ENCODE measurements at places on chromosomes 3 and 15.

GRCh38 chr15:48384616-48385015 is 53.4 kb downstream of the DUT start:
- no peak overlapping the region for H3K27ac ChIP-seq
- H3K36me3 ChIP-seq, result no peaks in the 10 kb centered on the region
- DNase-seq, result no peak
- H3K4me1 ChIP-seq, result no peaks in the 10 kb centered on the region

DNA sequence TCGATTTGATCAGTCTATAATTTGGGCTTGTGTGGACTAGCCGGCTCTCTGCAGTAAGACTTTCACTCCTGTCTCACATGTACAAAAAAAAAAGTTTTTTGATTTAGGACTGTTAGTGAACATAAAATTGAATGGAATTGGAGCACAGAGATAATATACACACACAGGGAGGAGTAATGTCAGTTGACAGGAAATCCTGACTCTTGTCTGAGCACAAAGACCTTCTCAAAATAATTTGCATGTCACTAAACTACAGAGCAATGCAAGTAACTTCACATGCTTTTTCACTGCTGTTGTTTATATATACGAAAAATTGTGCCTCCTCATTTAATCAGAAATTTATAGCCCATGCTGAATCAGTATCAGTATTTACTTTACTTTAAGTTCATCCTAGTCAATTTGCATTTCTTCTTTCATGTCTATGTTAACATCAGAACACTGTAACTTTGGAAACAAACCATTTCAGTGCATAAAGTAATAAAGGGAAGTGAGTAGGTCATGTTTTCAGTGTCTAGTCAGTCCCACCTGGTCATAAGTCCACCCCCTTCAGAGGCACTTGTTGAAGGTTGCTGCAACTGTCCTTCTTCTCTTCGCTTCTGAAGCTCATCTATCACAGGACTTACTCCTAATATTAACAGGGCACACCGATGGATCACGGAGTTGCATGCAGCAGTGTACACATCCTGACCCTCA is 115.8 kb downstream of the FBXL22 start:
- H3K4me1 ChIP-seq, result peaks cover 33% of the 10 kb centered on the region
- H3K27me3 ChIP-seq, result no peaks in the 10 kb centered on the region
- H3K36me3 ChIP-seq, result peaks cover 35% of the 10 kb centered on the region
- H3K27ac ChIP-seq, result no peak overlapping the region
- no peak for DNase-seq

DNA sequence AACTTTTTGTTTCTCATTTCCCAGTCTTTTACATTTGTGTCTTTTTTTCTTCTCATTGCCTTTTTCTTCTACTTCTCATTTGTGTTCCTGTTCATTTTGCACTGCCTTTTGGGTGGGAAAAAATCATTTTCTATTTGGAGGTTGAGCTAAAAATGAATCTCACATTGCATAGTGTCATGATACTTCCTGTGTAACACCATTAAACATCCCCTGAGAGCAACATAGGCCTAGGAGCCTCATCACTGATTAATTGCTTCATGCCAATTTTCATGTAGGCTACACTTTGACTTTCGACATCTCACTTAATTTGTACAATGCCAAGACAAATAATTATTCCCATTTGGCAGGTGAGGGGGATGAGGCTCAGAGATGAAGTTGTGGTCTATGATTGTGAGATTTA is 279.2 kb downstream of the EDEM1 start:
- H3K4me1 ChIP-seq, result no peaks in the 10 kb centered on the region
- no peak for DNase-seq
- no peak overlapping the region for H3K27ac ChIP-seq
- no peaks in the 10 kb centered on the region for H3K27me3 ChIP-seq
- H3K4me3 ChIP-seq, result no peak overlapping the region

GRCh38 chr3:81299481-81299880 is 462.0 kb downstream of the GBE1 start:
- no peaks in the 10 kb centered on the region for H3K27me3 ChIP-seq
- H3K27ac ChIP-seq, result no peak overlapping the region
- H3K4me1 ChIP-seq, result no peaks in the 10 kb centered on the region
- DNase-seq, result no peak

GRCh38 chr3:172102123-172102882 is 62.9 kb downstream of the FNDC3B start:
- no peak overlapping the region for H3K4me3 ChIP-seq
- peak; percentile 46 for DNase-seq
- H3K36me3 ChIP-seq, result no peaks in the 10 kb centered on the region
- peaks cover 76% of the 10 kb centered on the region for H3K4me1 ChIP-seq
- H3K27ac ChIP-seq, result peak overlapping the region; percentile 25

DNA sequence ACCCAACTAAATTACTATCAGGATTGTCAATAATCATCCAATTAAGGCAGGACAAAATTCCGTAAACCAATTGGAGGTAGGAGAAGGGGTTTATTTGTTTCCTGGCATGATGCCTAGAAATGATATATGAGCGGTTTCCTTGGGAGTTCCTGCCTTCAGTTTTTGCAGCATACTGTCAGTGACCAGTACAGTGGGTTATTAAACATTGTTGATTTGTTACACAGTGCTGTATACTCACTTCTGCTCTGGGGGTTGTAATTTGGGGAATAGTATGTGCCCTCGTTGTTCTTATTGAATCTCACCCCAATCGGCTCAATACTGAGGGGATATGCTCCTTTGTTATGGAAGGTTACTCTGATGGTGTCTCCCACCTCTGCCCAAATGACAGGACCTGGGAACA is 22.2 kb downstream of the CP start:
- no peaks in the 10 kb centered on the region for H3K4me1 ChIP-seq
- H3K36me3 ChIP-seq, result no peaks in the 10 kb centered on the region
- H3K4me3 ChIP-seq, result no peak overlapping the region
- no peak for DNase-seq
- H3K27ac ChIP-seq, result no peak overlapping the region

- no peaks in the 10 kb centered on the region for H3K27me3 ChIP-seq
- H3K4me3 ChIP-seq, result no peak overlapping the region
- DNase-seq, result no peak
- no peaks in the 10 kb centered on the region for H3K4me1 ChIP-seq
- no peaks in the 10 kb centered on the region for H3K36me3 ChIP-seq
- H3K27ac ChIP-seq, result no peak overlapping the region
Observed at GRCh38 chr15:33785366-33785765, 182.9 kb upstream of the CHRM5 start.

DNA sequence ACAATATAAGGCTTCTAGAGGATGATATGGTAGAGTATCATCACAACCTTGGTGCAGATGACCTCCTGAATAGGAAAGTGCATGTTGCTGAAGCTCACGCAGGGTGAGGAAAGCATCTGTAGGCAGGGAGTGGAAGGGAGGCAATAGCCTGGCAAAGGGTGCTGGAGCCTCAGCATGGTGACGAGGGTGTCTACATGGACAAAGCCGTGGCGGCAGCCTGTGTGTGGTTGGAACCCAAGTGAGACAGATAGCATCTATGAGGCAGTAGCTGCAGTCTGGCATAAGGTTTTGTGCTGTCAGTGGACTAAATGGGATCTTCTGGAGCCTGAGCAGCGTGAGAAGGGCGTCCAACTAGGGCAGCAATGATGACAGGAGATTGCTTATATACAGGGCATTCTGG is 132.5 kb downstream of the DLG1 start:
- no peak overlapping the region for H3K4me3 ChIP-seq

DNA sequence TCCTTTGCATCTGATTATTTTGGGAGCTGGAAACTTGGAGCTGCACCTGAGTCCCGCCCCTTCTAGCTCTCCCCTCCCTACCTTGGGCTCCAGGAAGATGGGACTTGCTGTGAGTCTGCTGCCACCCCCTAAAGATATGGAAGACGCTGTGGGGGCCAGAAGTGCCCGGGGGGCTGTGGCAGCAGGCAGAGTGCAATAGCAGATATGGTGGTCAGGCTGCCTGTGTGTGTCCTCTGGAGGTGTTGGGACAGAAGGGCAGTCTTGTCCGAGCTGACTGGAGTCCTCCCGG is 485 bp downstream of the PAK6 start:
- no peaks in the 10 kb centered on the region for H3K27me3 ChIP-seq
- no peak overlapping the region for H3K27ac ChIP-seq
- no peaks in the 10 kb centered on the region for H3K36me3 ChIP-seq
- no peak overlapping the region for H3K4me3 ChIP-seq

- H3K4me3 ChIP-seq, result no peak overlapping the region
- no peak overlapping the region for H3K27ac ChIP-seq
- no peak for DNase-seq
- no peaks in the 10 kb centered on the region for H3K36me3 ChIP-seq
- H3K4me1 ChIP-seq, result no peaks in the 10 kb centered on the region
Observed at GRCh38 chr3:126125341-126125740, 41.4 kb upstream of the SLC41A3 start.

Data from CD4-positive, alpha-beta memory T cell (primary cell).